ENCODE measurements at places on chromosomes 12 and 14. TPM values are rescaled to one million over a fixed set of nuclear protein-coding genes. Genes with fewer than 3 reads are reported as not detected.

GRCh38 chr12:3727877-3728632 is 24.9 kb downstream of the CRACR2A start:
- peak; percentile 78 for ATAC-seq

DNA sequence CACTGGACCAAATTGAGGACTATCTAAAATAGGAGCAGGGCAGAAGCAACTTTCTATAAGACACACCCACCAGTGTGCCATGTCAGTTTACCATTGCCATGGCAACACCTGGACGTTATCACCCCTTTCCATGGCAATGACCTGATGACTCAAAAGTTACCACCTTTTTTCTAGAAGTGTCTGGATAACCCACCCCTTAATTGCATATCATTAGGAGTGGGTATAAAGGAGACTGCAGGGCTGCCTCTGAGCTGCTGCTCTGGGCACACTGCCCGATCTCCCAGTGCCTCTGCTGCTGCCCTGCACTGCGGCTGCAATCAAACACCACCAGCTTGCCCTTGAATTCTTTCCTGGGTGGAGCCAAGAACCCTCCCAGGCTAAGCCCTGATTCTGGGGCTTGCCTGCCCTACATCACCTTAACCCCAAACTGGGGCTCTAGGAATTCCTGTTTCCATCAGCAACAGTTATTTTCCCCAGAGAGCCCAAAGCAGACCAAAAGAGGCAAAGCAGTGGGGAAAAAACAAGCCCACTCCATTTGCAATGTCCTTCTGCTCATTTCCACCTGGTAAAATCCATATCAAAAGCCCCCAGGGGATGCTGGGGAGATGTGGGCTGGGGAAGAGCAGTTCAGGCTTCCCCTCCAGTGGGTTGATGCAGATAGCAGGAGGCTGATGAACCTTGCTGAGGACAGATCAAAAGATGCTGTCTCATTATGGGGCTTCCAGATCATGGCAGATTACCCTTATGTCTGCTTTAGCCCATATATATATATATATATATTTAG is 129.5 kb upstream of the NCOR2 start:
- no peak for ATAC-seq

GRCh38 chr12:26555139-26555538 is 277.9 kb downstream of the ITPR2 start:
- ATAC-seq = no peak

Gene SERPINA6
- 0.78 TPM for total RNA-seq

DNA sequence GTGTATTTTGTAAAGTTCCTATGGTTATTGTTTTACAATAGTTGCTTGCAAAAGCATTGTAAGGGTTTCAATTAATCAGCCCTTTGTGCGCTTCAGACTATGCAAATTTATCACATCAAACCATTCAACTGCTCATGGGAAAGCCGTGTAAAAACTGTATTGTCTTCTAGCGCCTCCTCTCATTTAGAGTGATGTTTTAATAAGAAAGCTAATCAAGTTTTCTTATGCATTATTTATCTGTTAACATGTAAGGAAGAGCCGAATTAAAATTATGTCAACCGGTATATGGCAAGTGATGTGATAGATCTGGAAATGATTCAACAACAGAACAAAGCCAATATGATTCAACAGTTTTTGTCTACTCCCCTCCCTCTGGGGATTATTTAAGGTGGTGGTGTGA is 92.5 kb upstream of the RFX4 start:
- ATAC-seq = no peak

- no peak for ATAC-seq
These were observed 130.3 kb downstream of the NDUFA12 start for GRCh38 chr12:94872971-94873733.

GRCh38 chr14:26765768-26766520 is 168.1 kb upstream of the NOVA1 start:
- peak; percentile 88 for ATAC-seq

Gene GZMB
- total RNA-seq = 23.6 TPM

GRCh38 chr14:44966601-44967336 is 4.8 kb downstream of the TOGARAM1 start:
- ATAC-seq = no peak

GRCh38 chr12:9727813-9728212 is 5.1 kb downstream of the CLECL1 start:
- no peak for ATAC-seq

DNA sequence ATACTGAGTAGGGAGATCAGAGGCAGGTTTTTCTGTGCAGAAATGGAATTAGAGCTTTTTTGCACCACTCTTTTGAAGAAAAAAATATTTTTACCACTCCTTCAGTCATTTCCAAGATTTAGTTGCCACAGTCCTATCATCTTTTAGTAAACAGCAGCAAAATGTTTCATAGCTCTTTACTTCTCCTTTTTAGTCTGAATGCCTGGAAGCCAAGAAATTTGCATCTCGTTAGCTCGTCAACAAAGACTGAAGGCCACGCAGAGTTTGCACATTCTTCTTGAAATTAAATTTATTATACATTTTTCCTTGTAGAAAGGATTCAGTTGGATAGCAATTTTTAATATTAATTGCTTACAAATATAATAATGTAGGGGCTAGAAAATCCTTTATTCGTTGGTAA is 544.5 kb upstream of the ATP2B1 start:
- ATAC-seq = no peak

Gene MGAT4C
- 1.0 TPM for total RNA-seq

GRCh38 chr12:25708661-25709060 is 155.6 kb upstream of the LMNTD1 start:
- ATAC-seq = peak; percentile 49

- ATAC-seq = no peak
These were observed 32.3 kb downstream of the RAD51B start for GRCh38 chr14:67851785-67852410.

DNA sequence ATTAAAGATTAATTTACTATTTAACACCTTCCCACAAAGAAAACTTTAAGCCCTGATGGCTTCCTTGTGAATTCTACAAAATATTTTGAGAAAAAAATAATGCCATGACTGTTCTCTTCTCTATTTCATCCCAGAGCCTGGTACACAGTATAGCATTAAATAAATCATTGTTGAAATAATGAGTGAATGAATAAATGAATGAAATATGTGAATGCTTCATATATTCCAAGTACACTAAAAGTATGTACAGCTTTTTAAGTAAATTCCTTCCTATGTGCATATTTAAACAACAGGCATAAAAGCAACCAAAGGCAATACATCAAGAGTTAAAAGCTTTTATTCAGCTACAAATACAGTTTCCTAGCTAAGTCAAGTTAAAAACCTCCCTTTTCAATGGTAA is 144.9 kb upstream of the CCDC196 start:
- no peak for ATAC-seq

DNA sequence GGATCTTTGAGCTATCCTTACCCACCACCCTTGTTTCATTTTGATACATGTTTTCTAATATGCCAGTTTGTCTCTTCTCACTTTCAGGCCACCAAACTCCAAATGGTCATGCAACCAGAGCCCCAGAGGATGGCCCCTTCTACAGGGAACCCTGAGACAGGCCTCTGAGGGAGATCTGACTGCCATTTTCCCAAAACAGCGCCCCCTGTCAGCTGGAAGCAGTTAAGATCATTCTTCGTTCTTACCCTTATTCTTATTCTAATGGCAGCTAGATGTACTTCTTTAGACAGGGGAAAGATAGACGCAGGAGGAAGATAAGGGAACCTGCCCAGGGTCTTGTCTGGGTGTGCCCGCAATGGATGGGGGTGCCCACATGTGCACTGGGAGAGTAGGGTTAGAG is 38.4 kb downstream of the C12orf56 start:
- ATAC-seq = no peak

DNA sequence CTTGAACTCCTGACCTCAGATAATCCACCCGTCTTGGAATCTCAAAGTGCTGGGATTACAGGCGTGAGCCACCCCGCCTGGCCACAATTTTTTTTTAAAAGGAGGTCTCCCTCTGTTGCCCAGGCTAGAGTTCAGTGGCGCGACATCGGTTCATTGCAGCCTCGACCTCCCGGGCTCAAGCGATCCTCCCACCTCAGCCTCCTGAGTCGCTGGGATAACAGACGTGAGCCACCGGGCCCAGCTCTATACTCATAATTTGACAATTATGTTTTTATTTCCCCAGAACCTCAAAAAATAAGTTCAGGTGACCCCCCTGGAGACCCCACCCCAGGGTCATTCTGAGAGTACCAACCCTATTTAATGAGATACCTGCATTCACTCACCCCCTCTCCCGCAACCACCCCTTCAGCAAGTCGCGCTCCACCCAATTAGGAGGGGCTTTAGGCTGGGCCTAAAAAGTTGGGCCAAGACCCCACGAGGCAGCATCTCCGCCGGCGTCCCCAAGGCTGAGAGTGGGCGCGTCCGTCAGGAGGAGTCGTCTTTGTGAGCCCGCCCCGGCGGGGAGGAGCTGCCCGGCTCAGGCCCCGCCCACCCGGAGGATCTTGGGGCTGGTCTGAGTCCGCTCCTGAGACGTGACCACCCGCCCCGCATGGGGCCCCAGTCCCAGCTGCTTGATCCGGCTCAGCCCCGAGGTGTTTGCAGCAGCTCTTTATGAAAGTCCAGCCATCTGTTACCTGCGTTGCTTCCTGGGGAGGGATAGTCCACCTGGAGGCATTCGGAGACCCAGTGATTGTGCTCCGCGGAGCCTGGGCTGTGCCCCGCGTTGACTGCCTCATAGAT is at the start of gene ANKRD33:
ANKRD33 (plus strand) TSS at position 628 of the 840 bp plus-strand sequence; CDS start at position 712, 84 bp downstream.
- peak; percentile 77 for ATAC-seq

DNA sequence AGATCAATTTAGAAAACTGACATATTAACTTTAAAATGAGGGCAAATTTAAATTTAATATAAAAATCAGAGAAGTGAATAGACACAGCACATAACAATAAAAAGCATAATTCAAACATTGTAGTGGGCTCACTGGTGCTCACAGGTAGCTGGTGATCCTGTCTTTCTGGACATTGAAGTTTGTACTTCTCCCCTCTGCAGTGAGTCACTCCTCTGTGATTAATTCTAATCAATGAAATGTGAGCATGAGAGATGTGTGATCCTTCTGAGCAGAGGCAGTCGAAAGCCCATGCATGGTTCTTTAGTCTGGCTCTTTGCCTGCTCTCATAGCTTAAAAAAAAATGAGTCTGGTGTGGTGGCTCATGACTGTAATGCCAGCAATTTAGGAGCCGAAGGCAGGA is 59.0 kb upstream of the RERGL start:
- no peak for ATAC-seq

DNA sequence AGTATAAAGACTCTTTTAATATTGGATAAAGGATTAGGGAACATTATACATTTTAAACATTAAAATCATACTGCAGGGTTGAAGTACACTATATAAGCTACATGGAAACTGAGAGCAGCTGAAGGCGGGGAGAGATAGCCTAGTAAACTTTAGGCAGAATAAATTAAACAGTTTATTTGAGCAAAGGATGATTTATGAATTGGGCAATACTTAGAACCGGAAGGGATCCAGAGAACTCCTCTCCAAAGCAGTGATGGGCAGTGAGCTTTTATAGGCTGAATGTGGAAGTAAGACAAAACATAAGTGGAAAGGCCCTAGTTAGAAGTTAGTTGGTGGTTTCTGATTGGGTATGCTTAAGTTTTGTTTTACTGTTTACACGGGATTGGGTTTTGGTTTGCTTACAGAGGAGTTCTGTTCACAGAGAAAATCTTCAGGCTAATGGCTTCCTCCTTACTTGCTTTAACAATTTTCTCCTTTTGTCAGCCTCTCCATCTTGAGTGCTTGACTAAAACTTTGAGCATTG is 18.9 kb downstream of the LEMD3 start:
- no peak for ATAC-seq

DNA sequence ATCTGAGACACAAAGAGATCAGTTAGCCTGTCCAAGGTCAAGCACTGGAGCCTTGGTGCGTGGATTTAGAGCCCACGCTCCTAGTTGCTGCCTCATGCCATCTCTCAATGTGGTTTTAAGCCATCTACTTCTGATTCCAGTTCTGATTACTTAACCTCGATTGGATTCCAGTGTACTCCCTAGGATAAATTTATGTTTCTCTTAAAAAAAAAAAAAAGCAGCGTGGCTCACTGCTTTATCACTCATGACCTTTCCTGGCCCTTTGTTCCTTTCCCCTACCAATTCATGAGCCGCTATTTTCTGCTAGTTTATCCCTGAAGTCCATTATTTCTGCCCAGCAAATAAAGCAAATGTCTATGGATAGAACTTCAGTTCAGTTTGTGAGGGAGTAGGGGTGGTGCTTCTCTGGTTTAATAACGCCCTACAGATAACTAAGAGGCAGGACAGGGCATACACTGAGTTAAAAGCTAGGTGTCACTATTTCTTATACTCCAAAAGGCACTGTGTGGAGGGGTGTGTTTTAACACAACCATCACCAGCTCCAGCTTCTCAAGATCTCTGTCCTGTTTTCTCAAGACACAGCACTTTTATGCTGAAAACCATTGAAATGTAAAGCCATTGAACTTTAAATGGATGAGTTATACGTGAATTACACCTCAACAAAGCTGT is 9.8 kb upstream of the PARP11 start:
- ATAC-seq = peak; percentile 81

GRCh38 chr14:100303179-100303578 is 3.1 kb downstream of the SLC25A29 start:
- ATAC-seq = no peak

DNA sequence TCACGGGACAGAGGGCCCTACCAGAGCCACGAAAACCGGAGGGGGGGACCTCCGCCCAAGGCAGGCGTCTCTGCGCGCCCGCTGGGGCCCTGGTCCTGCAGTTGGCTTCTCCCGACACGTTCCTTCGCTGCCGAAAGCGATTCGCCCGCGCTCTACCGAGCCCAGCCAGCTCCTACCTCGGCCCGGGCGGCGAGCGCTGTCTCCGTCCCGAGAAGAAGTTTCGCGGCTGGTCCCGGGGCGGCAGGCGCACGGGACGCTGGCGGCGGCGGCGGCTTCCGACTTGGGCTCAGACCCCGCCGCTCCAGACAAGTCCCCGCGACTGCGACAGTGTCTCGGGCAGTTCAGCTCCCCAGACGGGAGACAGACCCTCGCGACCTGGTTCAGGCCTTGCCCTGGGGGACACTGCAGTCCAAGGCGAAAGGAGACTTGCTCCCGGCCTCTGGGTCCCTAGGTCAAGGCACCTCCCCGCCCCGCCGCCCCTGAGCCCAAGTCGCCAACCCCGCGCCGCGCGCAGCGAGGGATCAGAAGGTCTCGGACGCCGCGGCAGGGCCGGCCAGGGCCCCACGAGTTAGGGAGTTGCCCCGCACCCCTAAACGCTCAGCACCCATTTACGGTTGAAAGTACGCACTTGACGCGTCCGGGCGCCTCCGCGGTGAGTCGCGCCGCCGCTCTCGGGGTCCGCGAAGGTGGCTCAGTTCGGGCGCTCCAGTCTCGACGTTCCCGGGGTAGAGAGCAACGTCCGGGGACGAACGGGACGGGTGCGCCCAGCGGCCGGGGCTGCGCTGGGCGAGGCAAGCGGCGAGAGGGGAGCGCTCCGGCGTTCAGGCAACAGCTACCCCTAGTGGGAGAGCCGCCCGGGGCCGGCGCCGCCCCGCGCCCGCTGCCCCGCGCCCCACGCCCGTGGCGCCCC is 1.4 kb upstream of the DIO3 start:
- ATAC-seq = peak; percentile 57

DNA sequence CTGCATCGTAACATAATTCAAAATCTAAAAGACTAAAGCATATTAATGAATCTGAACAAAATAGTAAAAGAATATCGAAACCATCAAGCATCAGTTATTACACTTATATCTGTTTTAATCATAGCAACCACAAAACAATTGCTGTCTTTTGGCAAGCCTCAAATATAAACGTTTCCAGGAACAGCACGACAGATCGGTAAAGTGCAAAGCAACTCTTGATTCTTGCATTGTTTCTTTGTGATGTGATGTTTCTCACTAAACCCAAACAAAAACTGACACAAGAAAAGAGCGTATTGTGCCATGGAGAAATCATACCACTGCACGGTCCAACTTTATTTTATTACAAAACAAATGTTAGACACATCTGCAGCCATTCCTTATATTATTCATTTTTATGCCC is 9.2 kb upstream of the MYF6 start:
- ATAC-seq = no peak

Gene TAS2R46
- 0.36 TPM for total RNA-seq

Gene KCNMB4
- total RNA-seq = 6.7 TPM

- ATAC-seq = no peak
These were observed 9.9 kb downstream of the LRRC74A start for GRCh38 chr14:76836029-76836630.

Measured in motor neuron (in vitro differentiated cells).